ELR (cell line): ENCODE measurements at places on chromosomes 2 and 18.

DNA sequence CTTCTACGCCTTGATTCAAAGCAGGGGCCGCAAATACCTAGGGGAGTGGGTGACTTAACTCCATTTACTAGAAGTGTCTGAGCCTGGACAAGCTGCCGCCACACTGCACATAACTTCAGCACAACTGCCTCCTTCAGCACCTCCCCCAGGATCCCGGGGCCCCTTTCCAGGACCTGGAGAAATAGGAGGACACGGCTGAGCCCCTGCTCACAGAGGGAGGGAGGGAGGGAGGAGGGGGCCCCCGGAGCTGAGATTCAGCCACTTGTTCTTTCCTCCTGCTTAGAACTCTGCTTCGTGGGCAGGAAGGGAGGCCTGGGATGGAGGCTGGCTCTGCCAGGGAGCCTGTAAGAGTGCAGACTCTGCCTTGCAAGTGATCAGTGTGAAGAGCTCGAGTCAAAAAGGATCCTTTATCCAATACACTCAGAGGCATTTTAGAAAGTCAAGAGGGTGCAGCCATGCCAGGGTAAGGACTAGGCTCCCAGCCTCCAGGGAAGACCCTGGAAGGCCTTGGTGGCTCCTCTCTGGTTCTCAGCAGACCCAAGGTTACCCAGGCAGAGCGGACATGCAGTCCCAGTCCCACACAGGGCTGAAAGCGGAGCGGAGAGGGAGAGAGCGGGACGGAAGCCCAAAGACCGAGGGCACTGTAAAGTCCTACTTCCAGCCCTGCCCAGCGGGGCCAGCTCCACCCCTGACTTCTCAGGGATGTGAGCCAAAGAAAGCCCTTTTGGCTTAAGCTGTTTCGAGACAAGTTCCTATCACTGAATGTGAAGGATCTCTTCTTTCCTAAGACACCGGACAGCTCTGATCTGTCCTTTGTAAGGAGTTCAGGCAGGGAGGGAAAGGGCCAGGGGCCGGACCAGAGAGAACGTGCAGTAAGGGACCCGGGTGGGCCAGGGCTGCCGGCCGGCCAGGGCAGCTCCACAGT lies 8.6 kb upstream of the ARMC9 start:
- no peak for DNase-seq

GRCh38 chr18:58638441-58638840 lies 9.6 kb upstream of the ALPK2 start:
- no peak for DNase-seq

DNA sequence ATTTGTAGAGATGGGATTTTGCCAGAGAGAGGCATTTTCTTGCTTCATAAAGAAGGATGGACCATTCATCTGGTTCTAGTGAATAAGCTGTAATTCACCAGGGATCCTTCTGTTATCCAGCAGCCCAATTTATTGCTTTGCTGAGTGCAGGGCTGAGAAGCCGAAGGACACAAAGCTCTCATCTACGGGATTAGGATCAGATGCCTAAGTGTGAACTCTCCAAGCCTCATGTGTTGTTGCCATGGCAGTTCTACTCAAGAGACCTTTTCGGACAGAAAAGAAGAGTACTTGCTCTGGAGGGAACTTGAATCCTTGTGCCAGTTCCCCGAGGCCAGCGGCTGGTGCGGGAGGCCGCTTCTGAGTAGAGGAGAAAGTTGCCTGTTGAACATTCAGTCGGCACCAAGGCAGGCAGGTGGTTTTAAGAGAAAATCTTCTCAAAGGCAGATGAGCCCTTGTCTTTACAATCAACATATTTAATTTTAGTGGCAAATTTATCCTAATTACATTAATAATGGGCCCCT lies 38.4 kb upstream of the MBP start:
- no peak for DNase-seq

- peak; percentile 92 for DNase-seq
Observed at GRCh38 chr2:85536479-85536878, 2.5 kb upstream of the MAT2A start.

- DNase-seq: no peak
Observed at GRCh38 chr18:47726550-47726949, 203.9 kb downstream of the SMAD2 start.

GRCh38 chr2:78682781-78683180 lies 342.7 kb upstream of the REG3G start:
- DNase-seq: no peak

DNA sequence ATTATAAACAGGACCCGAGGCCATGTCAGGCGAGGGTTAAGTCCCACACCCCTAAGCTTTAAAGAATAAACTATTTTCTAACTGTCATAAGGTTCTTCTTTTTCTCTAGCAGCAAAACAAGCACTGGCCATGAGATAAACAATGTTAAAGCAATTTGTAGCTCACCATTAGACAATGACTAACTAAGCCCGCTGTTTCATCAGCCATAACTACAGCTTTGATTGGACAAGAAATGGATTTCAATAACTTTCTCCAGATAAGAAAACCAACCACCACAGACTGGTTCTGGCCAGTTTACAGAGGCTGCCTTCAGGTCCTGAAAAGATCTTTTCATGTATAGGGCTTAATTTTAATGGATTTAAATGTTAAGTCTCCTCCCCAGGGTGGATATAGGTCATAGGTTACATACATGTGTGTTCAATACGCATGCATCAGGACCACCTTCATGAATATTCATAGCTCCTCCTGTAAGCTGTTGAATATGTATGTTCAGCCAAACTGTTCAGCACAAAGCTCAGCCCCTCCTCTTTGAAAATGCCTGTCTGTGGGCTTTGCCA lies 108.7 kb upstream of the RAB6C start:
- DNase-seq: no peak

DNA sequence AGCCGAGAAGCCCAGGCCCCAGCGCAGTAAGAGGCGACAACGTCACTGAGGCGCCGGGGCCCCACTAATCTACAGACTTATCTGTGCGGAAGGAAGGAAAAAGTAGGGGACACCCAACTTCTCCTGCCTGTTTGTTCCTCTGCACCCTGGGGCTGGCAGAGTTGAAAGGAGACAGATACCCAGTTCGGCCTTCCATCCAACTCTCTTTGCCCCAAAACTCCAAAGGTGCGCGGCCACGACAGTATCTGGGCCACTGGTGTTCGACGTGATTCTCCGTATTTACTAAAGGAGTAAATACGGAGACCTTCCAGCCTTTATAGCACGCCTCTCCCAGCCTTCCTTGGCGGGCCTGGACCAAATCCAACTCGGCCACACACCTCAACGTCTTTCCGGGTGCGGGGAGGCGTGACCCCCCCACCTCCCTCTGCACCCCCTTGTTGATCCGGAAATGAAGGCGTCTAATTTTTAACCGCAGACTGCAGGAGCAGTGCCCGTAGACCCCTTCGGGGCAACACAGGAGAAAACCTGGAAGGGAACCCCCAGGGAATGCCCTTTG lies 1.6 kb downstream of the SMAD7 start:
- peak; percentile 68 for DNase-seq

DNA sequence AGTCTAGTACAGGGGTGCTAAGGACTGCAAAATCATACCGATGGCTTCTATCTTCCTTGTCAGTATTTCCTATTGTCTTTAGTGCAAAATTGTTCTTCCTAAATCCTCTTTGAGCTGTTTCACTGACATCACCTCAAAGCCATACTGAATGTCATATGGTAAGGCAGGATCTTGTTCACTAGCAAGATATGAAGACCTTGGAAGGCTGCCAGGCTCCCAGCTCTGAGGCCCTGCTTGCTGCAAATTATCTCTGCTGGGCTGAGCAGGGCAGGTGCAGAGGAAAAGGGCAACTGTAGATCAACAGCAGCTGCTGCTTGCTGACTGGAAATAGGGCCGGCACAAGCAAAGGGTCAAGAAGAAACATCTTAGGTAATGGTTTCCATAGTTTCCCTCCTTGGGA lies 58.2 kb downstream of the PMAIP1 start:
- DNase-seq: peak; percentile 84

DNA sequence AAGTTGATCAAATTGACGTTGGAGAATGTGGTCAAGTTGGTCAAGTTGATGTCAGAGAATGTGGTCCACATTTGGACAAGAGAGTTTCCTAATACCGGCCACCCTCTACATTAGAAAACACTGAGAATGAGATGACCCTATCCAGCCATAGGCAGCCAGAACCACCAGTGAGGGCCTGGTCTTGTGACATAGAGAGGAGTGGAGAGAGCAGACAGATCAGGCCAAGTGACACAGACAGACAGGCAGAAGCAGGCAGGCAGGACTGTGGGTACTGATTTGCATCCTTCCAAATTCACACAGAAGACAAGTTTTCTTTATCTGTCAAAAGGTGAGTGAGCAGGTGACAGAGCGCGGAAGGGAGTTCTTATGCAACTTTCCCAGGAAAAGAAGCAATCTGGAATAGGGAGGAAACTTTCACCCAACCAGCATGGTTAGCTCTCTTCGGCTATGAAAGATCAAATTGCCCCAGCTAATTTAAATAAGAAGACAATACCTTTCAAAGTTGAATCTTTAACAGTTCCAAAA lies 109.1 kb upstream of the PID1 start:
- DNase-seq: no peak

- no peak for DNase-seq
Observed at GRCh38 chr18:10923141-10923540, 226.2 kb downstream of the PIEZO2 start.

- DNase-seq: no peak
Observed at GRCh38 chr18:38420611-38421010, 855.0 kb upstream of the CELF4 start.

GRCh38 chr2:175007510-175007909 lies 2.3 kb upstream of the CHN1 start:
- no peak for DNase-seq

GRCh38 chr2:218012284-218012683 lies 9.5 kb upstream of the TNS1 start:
- DNase-seq: no peak

DNA sequence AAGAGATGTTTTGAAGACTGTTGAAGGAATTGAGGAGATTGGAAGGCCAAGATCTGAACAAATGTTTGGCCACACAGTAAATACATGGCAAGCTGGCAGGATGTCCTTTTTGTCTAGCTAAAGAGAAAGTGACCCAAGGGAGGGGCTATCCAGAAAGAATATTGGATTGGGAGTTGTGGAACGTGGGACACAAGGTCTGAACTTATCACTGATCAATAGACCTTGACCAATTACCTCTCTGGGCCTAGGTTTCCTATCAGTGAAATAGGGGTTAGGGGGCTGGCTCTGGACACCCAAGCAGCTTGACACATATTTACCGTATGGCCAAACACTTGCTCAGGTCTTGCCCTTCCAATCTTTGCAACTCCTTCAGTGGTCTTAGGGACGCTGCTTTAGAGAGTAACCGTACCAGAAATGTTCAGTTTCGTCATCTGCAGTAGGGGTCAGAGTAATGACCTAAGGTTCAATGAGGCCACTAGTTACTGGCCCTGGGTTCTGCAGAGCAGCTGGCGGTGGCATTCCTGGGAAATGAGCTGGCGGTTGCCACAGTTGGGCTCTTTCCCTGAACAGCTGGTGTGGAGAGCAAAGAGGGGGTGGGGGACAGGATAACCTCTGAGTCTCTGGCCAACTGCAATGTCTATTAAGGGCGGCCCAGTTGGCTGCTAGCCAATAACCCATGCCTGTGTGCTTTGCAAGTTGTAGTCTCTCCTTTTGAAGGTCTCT lies 70.1 kb upstream of the STPG4 start:
- DNase-seq: peak; percentile 96

GRCh38 chr2:147149575-147150240 lies 695.1 kb upstream of the ACVR2A start:
- DNase-seq: peak; percentile 3

DNA sequence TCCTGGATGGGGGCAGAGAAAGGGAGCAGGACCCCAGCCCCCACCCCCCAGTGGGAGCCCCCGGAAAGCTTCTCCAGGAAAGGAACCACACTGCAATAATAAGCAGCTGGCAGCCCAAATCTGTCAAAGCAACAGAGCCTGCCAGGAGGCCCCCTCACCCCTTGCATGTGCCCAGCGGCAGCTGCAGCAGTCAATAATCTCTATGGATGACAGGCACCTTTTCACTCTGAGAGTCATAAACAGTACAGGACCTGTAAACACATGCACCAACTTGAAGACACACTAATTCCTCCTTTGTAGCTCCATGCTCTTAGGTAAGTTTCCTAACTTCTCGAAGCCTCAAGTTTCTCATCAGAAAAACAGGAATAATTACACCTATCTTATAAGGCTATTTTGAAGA lies 26.2 kb upstream of the KDM3A start:
- DNase-seq: no peak

GRCh38 chr2:134899204-134899603 lies 19.4 kb upstream of the CCNT2 start:
- no peak for DNase-seq

DNA sequence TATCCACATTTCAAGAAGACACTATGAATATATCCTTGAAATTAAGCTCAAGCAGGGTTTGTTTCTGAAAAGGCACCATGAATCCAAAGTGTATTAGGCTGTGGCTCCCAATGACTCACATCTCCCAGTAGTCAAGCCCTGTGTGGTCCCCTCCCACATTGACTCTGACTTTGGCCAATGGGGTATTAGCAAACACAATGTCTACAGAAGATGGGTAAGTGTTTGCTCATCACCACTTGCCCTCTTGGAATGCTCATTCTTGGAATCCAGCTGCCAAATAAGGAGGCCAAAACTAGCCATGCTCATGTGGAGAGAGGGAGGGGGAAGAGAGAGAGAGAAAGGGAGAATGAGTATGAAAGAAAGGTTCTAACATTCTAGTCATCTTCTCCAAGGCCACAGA lies 490.0 kb downstream of the TXNL1 start:
- DNase-seq: peak; percentile 63

DNA sequence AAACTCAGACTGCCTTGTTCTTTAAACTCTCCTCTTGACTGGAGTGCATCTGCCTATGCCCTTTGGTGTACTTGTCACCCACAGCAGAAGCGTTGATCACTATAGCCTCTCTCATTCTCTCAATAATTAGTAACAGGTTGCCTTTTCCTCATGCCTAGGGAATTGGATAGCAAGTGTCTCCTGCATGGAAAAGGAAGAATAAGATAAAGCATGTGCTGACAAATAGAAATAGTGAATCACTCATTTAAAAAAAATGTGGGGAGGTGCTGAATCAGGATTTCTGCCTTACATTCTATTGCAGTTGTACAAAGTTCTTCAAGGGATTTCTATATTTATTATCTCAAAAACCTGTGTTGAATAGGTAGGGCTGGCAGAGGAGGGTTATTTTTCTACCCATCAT lies 323.0 kb downstream of the TXNL1 start:
- peak; percentile 9 for DNase-seq

DNA sequence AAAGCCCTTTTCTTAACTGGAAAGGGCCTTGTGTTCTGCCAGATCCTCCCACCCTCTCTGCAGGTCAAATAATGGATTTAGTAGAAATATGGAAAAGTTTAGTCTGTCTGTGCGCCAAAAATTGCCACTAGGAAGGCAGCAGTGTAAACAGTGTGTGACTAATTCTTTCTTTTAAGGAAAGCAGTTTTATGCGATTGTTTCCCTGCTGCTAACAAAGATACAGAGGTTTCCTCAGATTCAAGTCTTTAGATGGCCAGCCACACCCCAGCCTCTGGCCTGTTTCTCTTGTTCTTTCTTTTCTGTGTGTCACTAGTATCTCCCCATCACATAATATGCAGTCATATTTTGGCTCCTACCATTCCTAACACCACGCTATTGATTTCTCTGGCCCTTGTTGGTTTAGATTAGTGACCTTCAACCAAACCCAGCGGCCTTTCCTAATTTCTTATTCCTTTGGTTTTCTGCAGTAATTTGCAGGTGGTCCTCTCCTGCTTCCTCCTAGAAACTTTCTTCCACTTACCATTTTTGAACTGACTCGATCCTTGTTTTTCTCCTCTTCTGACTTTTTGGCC lies 157.4 kb downstream of the LTBP1 start:
- peak; percentile 49 for DNase-seq
